ENCODE measurements at places on chromosomes 7 and 10.
A peak's percentile ranks its signal among the peaks of the same experiment; 100 is the strongest.

DNA sequence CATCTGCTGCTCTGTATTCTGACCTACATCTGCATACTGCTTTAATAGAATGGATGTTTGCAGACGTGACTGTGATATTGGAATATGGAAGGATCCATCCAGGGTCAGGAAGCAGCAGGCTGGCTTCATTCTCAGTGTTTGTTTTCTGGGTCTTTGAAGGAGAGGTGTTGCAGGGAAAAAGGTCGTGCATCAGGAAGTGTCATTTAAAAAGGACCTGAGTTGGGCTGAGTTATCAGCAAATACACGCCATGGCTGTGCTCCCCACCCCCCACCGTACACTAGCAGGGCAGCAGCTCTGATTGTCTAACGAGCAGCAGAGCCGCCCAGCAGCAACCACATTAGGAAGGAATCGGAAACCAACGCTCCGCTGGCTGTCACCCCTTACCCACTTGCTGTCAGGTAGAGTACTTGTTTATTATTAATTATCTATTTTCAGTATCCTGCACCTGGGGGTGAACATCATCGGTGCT lies 63.1 kb upstream of the STEAP1B start:
- DNase-seq: no peak

DNA sequence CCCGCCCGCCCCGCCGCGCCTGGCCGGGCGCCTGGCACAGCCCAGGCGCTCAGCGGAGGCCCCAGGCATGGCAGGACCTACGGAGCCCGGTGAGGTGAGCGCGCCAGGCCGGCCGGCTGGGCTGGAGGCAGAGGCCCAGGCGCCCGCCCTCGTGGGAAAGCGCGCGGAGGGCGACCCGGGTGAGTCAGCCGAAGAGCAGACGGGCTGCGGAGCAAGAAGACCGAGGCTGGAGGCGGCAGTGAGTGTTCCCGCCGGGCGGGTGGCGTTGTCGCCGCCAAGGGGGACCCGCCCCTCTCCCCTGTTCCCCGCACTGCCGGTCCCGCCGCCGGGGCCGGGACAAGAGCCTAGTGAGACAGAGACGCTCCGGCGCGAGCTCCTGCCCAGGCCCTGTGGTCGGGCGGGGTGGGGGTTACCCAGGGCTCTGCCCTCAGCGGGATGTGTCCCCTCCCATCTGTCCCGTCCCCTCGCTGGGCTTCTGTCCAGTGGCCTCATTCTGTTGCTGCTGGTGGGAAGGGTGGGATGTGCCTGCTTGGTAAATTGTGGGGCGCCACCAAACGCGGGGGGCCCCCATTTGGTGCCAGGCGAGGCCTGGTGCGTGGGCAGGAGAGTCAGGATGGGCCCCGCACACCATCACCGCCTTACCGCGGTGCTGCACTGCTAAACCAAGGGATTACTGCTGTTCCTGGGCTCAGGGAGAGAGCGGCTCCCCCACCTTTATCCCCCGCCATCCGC lies 17.0 kb upstream of the NODAL start:
- DNase-seq: peak; percentile 93

GRCh38 chr10:81828251-81828650 lies 46.7 kb upstream of the NRG3 start:
- DNase-seq: no peak

DNA sequence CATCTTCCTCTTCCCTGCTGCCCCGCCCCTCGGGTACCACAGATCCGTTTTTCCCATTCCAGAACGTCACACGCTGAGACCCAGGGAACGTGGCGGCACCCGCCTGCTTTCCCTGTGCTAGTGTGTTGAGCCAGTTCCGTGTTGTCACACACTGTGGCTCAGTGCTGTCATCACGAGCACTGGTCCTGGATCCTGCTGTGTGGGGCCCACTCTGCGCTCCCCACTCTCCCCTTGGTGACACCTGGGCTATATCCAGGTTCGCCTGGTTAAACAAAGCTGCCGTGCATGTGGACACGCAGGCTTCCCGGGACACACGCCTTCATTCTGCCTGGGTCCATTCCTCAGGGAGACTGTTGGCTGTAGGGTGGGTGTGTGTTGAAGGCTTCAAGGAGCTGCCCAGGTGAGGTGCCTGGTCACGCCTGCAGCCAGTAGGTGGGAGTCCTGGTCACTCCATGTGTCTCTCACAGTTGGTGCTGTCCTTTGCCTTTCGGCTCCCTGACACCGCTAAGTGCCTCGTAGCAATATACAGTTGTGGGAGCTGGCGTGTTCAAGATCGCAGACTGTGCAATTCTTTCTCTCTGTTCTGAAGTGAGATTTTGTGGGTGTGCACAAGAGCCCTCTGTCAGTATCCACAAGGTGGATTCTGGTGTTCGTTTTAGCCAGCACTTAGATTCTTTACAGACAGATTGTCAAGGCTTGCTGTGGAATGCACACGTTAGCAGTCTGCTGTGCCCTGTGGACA lies 88.6 kb downstream of the INPP5A start:
- DNase-seq: peak; percentile 70

GRCh38 chr7:121330053-121330833 lies 1.4 kb downstream of the WNT16 start:
- DNase-seq: no peak

DNA sequence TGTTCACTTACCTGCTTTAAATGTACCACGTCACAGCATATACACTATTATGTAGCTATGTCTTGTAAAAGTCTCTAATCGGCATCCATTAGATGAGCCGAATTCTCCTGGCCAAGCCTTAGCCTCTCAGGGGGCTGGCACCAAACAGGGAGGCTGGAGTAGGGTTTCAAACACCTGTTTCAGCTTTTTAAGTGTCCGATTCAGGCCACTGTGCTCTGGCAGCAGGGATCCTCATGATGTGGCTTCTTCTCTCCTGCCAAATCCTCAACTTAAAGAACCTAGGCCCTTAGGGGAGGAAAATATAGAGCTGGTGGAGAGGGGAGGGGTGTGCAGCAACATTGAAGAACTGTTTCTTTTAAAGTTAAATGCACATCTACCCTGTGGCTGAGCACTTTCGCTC lies 68.5 kb upstream of the NFKB2 start:
- no peak for DNase-seq

DNA sequence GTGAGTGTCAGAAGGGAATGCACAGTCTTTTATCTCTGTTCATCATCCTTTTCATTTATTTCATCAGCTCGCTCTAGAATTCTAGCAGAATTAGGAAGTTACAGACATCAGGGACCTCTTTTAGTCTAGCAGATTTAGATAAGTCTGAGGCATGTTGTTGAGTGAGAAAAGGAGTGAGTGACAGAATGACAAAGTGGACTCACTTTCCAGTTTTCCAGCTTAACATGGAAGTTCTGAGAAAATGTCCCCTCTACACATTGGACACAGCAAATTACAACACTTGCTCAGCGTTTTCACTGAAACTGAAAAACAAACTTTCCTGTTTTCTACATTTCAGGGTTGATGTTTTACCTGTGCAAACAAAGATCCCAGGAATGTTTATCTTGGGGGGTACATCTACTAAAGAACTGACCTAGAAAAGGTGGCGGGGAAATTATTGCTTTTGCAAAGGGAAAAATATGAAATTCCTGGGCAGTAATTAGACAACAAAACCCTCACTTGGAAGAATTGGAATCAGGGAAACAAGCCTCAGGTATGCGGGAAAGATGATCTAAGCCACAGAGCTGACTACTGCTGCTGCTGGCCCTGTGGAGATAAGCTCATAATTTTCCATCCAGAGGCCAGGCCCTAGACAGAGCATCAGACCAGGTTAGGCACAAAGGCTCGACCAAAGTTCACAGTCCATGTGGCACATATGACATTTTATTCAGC lies 14.6 kb upstream of the CYP3A5 start:
- no peak for DNase-seq

- no peak for DNase-seq
Measured at GRCh38 chr7:14858410-14858809, 44.1 kb downstream of the DGKB start.

GRCh38 chr7:15305002-15305600 lies 256.7 kb downstream of the AGMO start:
- no peak for DNase-seq

DNA sequence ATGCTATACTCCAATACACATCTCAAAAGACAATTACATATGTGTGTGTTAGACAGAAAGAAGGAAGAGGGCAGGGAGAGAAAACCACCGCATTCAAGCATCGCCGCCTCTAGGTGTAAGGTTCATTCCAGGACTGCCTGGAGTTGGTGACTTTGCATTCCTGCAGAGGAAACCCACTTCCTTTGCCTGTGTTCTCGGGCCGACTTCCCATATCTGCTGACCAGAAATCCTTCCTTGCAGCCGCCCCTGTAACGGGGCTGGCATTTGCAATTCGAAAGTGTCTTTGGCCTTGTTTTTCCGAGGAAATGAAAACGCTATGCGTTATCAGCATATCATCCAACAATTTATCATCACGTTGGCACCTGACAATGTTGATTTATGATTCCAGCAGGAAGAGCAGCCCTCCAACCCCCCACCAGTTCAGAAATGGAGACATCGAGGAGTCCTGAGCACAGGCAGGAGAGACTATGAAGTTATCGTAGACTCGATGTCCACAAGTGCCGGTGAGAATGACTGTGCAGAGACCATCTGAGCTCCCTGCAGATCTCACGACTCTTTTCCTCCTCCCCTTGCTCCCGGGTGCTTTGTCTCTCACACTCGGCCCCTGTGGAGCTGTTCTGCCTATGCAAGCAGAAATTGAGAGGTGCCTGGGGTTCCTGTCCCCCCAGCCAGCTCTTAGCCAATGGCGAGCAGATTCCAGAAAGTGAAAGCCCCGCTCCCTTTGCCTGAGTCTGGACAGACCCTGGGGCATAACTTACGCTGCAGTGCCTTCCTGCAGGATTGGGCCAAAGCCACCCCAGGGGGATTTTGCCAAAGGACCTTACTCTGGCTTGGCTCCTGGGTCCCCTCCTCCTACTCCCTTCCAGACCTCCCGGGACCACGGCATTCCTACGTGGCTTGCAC lies 68.9 kb upstream of the FOXK1 start:
- no peak for DNase-seq

- no peak for DNase-seq
Measured at GRCh38 chr7:29490094-29490607, 73.5 kb upstream of the PRR15 start.

- DNase-seq: no peak
Measured at GRCh38 chr10:44192435-44192834, 192.5 kb downstream of the CXCL12 start.

DNA sequence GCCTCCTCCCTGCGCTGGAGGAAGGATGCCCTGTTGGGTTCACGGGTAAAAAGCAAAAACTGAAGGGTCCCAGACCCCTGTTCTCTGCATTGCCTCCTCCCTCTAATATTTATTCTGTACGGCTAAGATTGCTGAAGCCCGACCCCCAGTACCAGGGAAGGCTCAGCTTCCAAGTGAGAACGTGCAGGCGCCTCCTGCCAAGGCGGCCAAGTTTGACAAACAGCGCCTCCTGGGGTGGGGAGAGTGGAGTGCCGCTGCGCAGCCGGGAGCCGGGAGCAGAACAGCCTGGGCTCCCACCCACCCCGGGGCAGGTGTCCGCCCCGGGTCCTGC lies 4.7 kb upstream of the EBF3 start:
- DNase-seq: peak; percentile 74

GRCh38 chr10:27884185-27884641 lies 114.7 kb downstream of the ODAD2 start:
- DNase-seq: no peak

GRCh38 chr7:135366843-135367508 lies 133.3 kb downstream of the STRA8 start:
- no peak for DNase-seq

- DNase-seq: no peak
Measured at GRCh38 chr7:70598976-70599375, 533.0 kb upstream of the GALNT17 start.

- no peak for DNase-seq
Measured at GRCh38 chr7:134513169-134513752, 14.1 kb upstream of the AKR1B10 start.

DNA sequence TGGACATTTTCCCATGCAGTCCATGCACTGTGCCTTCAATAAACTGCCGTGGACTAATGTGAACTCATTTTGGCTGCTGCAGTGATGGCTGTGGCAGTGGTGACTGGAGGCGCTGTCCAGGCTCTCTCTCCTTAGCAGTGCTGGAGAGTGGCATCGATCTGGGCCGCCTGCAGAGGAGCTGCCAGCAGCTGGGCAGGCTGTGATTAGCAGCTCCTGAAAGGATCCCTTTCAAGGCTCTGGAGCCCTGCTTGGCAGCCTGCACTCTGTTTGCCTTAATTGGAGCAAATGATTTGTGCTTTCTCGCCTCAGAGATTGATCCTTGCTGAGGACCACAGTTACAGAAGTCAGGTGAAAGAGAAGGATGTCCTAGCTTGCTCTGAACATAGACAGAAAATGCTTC lies 130.1 kb upstream of the VWC2 start:
- DNase-seq: no peak

GRCh38 chr10:80041162-80041561 lies 37.3 kb upstream of the TMEM254 start:
- no peak for DNase-seq

DNA sequence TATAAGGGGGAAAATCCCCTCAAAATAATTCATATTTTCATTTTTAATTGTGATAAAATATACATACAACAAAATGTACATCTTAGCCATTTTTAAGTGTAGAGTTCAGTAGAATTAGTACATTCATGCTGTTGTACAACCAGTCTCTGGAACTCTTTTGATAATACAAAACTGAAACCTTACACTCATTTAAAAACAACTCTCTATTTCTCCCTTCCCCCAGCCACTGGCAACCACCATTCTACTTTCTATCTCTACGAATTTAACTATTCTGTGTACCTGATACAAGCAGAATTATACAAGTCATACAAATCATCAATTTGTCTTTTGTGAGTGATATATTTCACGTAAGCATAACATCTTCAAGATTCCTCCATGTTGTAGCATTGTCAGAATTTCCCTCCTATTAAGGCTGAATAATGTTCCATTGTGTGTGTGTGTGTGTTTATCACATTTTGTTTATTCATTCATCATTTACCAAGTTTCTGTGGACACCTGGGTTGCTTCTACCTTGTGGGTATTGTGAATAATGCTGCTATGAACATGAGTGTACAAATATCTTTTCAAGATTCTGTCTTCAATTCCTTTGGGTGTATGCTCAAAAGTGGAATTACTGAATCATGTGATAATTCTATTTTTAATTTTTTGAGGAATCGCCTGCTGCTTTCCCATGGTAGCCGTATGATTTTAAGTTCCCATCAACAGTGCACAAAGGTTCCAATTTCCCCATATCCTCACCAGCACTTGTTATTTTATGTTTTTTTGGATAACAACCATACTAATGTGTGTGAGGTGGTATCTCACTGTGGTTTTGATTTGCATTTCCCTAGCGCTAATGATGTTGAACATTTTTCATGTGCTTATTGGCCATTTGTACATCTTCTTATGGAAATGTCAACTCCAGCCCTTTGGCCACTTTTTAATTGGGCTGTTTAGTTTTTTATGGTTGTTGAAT lies 4.7 kb upstream of the EBLN1 start:
- no peak for DNase-seq

- no peak for DNase-seq
Measured at GRCh38 chr7:112121318-112121717, 84.9 kb downstream of the DOCK4 start.

DNA sequence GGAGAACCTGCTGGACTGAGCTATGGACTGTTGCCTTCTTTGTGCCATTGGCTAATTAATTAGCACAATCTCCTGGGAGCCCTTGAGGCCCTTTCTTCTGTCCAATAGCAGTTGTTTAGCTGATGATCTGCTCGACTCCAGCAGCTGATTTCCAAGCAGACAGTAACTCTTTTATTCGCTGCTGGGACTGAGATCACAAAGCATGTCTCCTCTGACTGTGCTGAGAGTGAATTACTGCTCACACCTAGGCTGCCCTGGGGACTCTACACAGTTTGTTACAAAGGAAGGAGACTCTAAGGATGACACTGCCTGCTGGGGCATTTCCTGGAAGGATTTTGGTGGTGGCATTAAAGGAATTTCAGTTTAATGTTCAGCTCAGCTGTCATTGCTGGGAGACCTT lies 31.4 kb downstream of the CASP7 start:
- DNase-seq: no peak

- no peak for DNase-seq
Measured at GRCh38 chr10:35700487-35700882, 58.4 kb upstream of the FZD8 start.
